ENCODE measurements at places on chromosomes 16 and 17.

DNA sequence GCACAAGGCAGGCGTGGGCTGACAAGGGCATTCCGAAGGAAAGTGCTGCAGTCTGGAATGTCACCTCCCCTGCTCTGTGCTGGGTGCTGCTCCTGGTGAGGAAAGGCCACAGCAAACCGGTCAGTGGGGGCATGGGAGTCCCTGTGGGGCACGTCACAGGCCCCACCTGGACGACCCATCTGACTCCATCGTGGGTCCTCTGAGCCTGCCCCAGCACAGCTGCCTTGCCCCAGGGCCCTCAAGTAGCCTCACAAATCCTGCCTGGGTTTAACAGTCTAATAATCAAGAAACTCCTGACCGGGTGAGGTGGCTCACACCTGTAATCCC lies 2.8 kb upstream of the MYO15B start:
- no peak for DNase-seq

GRCh38 chr17:36057911-36058310 lies 6.2 kb upstream of the CCL18 start:
- no peak for DNase-seq

DNA sequence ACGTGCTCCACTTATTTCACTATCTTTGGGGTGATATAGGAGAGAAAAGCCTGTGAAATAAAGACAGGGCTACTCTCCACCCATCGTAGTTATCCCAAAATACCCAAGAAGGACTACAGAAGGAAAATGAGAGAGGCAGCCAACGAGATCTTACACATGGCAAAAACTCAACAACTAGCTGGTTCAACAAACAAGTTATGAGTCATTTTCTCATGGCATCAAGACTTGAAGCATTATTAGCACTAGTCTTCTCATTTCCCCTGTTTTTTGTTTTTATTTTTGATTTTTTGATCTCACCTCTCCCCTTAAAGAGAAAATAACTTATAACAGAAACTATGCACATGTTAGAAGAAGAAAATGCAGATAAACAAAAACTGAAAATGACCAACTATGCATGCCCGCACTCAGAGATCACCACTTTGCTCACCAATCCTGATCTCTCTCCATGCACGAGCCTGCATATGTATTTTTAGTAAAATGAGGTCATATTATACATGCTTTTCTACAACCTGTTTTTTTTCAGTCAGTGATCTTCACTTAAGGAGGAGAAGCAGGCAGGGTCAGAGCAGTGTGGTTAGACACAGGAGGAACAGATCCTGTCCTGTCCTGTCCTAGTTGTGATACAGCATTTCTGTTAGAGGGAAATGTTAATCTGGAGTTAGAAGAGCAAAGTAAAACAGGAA lies 22.8 kb downstream of the FAM117A start:
- DNase-seq: no peak

DNA sequence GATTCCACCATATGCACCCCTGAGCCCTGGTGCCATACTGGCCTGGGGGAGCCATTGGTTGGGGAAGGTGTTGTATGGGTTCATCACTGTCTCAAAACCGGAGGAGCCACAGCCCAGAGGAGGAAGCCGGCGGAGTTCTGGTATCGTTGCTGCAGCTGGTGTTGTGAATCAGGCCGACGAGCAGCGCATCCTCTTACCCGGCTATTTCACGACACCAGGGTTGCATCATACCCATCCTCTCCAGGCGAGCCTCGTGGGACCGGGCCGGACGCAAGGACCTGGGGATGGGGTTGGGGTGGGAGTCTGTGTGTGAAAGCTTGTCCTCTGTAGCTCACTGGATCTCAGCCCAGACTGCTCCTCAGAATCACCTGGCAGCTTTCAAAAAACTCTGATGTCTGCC lies 6.6 kb upstream of the SLC12A3 start:
- no peak for DNase-seq

DNA sequence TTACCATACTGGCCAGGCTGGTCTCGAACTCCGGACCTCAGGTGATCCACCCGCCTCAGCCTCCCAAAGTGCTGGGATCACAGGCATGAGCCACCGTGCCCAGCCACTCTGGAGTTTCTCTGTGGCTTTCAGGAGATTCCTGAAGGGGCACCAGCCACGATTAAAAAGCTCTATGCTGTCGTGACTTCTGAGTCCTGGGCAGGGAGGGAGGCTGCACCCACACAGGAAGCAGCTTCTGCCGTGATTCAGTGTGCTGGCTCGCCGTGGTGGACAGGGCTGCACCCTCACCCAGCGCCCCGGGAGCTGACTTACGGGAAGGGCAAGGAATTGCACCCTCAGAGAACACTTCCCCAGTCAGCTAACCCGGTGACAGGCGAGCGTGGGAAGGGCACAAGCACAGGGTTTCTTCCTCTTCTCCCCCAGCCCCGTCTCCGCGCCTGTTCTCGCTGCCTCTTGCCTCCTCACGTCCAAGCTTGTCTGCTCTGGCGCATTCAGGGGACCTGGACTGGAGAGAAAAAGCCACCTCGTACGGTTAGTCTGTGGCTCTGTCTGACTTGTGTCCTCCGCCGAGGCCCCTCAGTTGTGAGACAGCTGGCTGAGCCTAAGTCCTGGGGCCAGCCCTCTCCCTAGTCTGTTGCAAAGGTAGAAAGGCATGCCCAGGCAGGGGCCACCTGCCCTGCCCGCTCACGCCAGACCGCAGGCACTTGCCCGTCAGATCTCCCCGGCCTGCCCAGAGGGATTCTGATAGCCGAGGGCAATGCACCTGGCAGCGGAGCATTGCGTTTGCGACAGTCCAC lies 145.0 kb downstream of the SEC14L1 start:
- DNase-seq: no peak

DNA sequence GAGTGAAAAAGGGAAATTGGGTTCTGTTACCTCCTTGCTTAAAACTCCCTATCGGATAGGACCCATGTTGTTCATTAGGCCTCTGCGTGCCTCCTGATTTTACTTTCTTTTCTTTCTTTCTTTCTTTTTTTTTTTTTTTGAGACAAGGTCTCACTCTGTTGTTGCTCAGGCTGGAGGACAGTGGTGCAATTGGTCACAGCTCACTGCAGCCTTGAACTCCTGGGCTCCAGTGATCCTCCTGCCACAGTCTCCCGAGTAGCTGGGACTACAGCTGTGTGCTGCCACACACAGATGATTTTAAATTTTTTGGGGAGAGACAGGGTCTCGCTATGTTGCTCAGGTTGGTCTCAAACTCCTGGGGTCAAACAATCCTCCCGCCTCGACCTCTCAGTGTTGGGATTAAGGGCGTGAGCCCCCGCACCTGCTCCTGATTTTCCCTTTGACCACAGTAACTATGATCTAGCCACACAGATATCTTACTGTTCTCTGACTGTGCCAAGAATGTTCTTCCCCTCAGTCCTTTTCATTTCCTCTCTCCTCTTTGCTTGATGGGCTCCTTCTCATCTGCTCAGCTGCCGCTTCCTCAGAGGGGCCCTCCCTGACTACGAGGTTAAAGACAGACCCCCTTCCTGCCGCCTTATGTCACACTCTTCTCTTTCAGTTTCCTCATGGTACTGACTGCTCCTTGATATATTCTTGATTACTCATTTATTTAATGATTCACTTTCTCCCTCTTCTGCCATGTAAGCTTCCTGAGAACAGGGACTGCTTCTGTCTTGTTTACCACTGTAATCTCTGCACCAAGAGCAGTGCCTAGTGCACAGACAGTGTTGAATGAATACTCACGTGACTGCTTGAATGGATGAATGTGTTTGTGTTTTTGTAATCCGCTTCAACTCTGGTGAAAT lies 44.3 kb downstream of the LCMT1 start:
- no peak for DNase-seq

DNA sequence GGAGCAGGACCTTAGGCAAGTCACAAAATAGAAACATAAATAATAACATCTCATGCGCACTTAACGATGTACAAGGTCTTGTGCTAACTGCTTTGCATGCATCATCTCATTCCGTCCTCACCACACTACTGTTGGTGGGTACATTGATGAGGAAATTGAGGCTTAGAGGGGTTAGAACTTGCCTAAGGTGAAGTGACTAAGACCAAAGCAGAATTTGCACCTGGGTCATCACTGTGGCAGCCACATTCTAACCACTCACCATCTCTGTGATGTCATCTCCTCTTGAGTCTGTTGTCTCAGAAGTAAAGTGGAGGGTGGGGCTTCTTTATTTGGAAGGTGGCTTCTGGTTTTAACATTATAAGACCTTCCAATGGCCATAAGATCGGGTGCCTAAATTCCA lies 20.4 kb upstream of the TRIM25 start:
- DNase-seq: no peak

GRCh38 chr16:52581530-52581929 lies 34.6 kb upstream of the TOX3 start:
- no peak for DNase-seq

GRCh38 chr16:89280546-89281188 lies 63.2 kb downstream of the ZNF778 start:
- no peak for DNase-seq

DNA sequence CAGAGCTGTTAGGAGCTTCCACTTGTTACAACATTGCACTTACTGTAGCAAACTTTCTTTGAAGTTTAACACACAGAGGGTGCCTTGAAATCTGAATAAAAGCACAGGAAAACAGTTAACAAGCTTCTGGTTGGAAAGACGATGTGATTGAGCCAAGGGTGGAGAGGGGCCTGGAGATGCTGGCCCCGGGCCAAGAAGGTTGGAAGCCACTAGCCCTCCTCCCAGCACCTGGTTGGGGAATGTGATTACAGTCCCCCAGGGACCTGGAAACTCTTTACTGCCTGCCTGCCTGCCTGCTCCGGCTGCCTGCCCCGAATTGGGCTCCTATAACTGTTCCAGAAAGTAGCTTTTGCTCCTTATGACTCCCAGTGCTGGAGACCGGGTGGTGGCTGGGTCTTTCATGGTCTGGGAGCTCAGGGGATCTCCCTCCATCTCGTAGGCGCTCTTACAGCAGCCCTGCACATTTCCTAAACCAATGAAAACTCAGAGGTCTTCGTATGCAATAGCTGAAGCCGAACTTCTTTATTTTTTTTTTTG lies 48.0 kb upstream of the ZFHX3 start:
- DNase-seq: peak; percentile 52

GRCh38 chr17:54876656-54877195 lies 23.9 kb upstream of the TOM1L1 start:
- no peak for DNase-seq

- DNase-seq: no peak
Measured at GRCh38 chr17:57284984-57285646, 28.8 kb downstream of the MSI2 start.

DNA sequence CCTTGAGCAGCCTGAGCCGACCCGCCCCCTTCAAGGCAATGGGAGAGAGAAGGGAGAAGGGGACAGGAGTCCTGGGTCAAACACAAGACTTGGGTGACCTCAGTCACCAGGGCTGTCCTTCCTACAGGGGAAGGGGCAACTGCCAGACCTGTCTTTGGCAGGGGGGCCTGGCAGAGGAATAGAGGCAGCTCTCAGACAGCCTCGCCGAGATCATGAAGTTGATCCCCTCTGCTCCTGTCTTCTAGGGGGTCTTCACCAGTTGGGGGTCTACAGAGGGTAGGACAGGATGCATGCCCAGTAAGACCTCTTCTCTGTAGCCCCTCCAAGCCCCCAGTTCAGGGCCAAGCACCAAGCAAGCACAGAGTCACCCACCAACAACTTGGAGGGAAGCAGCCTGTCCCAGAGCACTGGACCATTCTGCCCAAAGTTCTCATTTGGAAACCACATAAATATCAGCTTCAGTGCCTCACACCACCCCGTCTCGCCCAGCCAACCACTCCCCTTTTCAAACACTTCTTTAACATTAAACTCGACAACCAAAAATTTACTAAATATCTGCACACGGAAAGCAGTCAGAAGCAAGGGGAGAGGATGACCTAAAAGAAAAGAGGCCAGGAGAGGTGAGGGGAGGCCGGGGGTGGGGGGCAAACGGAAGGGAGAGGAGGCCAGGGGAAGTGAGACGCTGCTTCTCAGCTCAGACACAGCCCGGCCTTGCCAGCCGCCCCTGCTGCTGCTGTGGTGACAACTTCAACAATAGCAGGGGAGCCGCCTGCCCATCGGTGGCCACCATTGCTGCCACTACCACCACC lies 7.7 kb downstream of the DOK4 start:
- no peak for DNase-seq

- DNase-seq: no peak
Measured at GRCh38 chr16:80459331-80459777, 81.4 kb upstream of the DYNLRB2 start.

GRCh38 chr16:1794221-1794871 lies 841 bp upstream of the IGFALS start:
- no peak for DNase-seq

DNA sequence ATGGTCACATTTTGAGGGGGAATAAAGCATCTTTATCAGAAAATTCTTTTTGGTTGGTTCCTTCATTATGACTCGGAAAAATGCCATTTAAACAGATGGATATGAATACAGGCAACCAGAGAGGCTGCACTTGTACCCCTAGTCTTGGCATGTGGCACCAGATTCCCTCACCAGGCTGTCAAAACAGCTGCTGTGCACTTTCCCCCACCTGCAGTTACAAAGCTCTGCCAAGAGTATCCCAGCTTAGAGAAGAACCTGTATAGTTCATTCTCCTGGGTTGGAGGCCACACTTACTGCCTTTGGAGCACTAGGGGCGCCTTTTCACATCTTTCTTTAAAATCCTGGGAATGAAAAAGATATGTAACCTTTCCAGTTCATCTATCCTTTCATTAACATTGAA lies 190.3 kb downstream of the KIF2B start:
- no peak for DNase-seq

DNA sequence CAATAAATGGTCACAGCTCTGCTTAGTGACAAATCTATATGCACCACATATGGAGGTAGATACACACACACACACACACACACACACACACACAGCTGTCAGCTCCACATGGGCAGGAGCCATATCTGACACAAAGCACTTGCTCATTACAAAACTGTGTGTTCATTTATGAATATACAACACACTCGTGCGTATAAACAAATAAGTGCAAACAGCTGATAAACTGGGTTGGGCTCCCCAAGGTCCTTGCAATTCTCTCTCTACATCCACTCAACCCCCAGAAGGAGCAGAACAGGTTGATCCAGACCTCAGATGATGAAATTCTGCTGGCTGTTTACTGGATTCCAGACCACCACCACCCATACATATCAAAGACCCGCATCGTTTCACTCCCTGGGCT lies 140.7 kb downstream of the XYLT1 start:
- DNase-seq: no peak

DNA sequence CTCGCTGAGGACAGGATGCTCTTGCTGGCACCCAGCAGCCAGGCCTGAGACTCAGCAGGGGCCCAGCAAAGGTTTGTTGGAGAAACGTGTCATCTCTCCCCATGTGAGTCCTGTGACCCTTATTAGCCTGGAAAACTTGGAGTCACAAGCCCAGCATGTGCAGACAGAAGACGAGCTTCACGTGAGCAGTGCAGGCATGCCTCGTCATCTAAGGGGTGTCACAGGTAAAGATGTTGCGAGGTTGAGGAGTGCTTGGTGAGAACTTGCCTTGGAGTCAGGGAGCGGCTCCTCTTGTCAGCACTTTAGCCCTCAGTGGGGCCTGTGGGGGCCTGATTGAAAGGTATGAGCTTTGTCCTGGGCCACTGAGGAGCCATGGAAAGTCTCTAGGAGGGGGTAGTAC lies 2.1 kb upstream of the CTRL start:
- DNase-seq: no peak

GRCh38 chr17:59355702-59356325 lies 24.4 kb downstream of the YPEL2 start:
- no peak for DNase-seq

Data from NCI-H2081 (cell line).